Kasumi-1 (cell line): ENCODE measurements at places on chromosomes 7 and 10.

DNA sequence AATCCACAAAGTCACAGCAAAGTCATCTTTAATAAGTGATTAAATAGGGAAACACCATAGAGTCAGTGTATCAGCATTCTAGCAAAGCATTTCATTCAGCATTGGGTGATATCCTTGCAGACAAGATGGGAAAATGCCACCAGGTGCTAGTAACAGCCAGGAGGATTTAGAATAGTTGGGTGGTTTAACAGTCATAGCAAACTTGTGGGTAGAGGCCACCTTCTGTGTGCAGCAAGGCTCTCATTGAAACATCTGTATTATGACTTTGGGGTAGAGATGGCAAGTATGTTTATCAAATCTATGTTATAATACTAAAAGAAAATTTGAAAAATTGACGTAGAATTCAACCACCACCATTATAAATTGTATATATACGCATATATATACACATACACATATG, 26.4 kb upstream of the ADO start:
- DNase-seq, result no peak

- DNase-seq, result no peak
Observed at GRCh38 chr10:72310241-72310633, 36.5 kb downstream of the DDIT4 start.

- DNase-seq, result no peak
Observed at GRCh38 chr10:21061982-21062381, 164.9 kb upstream of the NEBL start.

GRCh38 chr10:70828923-70829322, 13.2 kb downstream of the SGPL1 start:
- no peak for DNase-seq

DNA sequence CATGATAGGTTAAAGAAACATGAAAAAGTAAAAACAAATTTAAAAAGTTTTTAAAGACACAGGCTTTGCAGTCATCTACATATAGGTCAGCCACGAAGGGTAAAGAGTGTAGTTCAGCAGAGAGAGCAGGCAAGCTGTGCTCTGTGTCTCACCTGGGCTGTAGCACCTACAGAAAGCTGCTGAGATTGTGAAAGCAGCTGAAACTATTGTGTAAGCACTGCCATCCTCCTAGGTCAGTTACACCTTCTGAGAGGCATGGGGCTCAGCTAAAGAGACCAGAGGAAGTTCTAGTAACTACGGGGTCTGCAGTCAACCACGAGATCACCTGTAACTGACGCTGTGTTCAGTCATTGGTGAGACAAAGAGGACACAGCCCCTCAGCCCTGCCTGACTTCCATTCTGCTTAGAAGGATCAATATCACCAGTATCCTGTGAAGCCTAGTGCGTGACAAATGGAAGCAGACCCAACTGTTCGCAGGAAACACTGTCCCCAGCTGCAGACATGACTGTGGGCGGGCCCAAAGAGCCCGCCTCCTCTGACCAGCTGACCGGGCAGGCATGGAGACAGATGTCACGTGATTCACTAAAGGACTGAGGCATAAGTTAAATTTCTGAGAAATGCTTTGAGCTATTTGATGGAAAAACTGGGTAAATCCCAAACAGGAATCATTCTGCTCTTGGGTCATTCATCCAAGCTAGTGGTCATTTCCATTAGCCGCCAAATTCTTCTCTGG, 87.9 kb downstream of the EBF3 start:
- DNase-seq, result no peak

GRCh38 chr7:57579454-57579853, 129.5 kb downstream of the ZNF716 start:
- no peak for DNase-seq

DNA sequence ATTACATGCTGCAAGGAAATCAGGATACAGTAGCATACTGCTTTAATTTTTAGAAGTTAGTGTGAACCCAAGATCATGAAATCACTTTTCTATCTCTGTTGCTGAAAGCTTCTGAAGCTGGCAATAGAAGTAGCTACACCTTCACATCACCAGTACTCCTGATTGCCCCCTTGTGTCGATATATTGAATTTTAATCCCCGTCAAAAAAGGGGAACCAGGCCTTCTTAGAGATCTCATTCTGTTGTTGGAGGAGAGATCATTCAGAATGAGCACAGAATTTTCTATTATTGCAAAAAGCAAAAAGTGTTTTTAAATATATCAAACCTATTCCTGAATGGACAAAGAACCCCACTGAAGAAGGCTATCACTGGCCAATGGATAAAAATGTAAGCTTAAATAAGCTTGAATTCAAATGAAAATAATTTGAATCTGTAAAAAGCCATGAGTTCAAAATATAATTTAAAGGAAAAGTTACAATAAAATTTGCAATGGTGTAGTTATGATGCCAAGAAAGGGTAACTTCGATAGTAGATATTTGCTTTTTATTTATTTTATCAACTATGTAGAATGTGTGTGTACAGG, 39.7 kb upstream of the TEX47 start:
- peak; percentile 89 for DNase-seq

- no peak for DNase-seq
Observed at GRCh38 chr7:15755061-15755460, 68.6 kb upstream of the MEOX2 start.

DNA sequence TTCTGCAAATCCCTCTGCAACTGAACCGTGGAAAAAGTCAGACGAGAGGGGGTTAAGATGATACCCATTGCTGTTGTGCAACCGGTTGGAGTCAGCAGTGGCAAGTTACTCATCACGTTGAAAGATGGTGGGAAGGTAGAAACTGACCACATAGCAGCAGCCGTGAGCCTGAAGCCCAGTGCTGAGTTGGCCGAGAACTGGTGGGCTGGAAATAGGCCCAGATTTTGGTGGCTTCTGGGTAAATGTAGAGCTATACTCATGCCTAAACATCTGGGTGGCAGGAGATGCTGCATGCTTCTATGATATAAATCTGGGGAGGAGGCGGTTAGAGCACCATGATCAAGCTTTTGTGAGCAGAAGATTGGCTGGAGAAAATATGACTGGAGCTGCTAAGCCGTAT, 78.6 kb downstream of the ARL5B start:
- DNase-seq, result no peak

DNA sequence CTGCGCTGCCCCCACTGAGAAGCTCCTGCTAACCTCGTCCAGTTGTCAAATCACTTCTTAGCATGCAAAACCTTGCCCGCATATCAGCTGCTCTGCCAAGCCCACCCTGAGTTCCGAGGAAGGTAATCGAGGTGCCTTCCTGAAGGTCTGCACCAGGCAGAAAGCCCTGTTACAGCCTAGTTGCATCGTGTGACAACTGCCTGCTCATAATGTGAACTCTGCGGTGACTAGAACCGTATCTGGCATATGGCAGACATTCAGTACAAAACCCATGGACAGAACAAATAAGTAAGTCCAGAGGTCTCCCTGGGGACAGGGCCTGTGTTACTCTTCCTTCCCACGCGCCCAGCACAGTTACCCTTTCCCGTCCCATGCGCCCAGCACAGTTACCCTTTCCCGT, 394.3 kb downstream of the DNAJB6 start:
- DNase-seq, result no peak

- DNase-seq, result no peak
Observed at GRCh38 chr7:47726047-47726726, 144.3 kb upstream of the TNS3 start.

- DNase-seq, result no peak
Observed at GRCh38 chr7:155172141-155172540, 102.0 kb downstream of the HTR5A start.

DNA sequence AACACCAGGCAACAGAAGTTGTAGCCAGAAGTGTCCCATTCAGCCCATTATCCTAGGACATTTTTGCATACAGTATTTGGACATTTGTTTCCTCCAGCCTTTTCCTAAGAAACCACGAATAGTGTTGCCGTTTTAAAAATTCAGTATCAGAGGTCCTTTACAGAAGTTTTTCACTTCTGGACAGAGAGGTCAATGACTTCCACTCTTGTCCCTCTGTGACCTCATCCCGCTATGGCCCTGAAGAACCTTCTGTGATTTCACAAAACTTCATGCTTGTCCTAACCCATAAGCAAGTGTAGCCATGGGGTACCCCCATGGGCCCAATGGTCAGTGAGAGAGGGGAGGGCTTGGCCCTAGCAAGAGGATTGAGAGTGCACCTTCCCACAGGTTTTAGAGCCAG, 364.8 kb downstream of the TNS3 start:
- no peak for DNase-seq

DNA sequence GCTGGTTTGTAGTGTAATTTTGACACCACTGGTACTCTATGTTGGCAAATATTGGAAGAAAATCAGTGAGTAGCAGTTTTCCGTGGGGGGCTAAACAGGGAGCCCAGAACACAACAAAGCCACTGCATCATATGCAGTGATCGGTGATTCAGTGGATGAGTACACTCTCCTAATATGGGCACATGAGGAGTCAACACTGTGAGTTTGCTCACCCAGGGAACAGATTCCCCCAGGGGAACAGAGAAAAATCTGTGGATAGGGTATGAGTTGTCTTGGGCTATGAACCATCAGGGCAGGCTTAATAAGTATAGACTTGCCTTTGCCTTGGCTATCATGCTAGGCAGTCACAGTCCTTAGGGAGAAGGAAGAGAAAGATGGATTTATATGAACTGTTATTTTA, 227.7 kb upstream of the SEMA3E start:
- no peak for DNase-seq

DNA sequence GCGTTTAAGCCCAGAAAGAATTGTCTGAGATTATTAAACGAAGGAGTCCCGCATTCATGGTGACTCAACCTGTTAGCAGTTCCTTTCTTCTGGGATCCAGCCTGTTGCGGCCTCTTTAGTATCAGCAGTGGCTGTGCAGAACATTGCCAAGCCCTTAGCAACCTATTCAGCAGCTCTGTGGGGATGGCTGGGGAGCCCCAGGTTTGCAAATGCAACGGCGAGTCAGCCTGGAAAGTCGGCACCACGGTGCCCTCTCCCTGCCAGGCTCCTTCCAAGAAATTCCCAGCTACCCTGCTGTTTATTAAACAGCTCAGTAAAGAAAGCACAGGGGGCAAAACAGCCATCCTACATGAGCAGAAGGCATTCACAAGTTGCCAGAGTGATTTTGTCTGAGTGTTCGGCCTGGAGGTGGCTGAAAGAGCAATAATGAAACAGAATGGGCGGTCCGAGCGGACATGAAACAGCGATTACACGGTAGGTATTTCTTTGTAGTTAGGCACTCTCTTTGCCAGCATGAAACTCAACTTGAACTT, 198.3 kb downstream of the BAMBI start:
- DNase-seq, result no peak

DNA sequence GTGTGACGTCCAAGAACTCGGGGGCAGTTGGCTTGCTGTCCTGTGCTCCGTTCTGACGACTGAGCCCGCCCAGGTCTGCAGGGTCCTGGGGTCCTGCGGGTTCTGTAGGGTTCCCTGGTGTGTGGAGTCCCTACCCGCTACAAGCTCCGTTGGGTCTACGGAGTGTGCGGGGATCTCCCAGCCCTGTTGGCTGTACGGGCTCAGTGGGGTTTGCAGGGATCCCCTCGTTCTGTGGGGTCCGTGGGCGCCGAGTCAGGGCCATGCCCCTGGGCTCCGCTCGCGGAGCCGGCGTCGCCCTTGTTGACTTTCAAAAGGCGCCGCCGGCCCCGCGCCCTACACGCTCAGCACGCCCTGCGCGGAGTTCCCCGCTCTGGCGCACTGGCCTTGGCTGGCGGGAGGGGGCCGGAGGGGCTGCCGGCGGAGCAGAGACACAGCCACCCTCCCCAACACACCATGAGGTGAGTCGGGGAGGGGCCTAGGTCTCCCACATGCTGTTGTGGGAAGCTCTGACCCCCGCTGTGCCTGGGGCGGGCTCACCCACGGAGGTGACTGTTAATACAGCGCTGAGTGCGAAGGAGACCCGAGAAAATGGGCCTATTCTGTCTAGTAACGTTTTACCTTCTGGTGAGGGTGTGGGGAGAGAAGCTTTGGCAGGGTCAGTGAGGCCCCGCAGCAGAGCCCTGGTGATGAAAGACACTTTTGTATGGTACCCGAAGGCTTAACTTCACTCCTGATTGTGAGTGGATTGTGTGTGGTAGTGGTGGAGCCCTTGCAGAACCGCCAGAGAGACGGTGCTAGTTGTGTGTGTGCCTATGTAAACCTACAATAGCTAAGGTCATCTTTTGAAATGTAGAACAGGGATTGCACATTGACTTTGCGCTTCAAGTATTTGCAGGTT, 8.1 kb downstream of the TASOR2 start:
- peak; percentile 76 for DNase-seq

GRCh38 chr10:15859509-15859905, 800 bp downstream of the MINDY3 start:
- DNase-seq, result no peak

DNA sequence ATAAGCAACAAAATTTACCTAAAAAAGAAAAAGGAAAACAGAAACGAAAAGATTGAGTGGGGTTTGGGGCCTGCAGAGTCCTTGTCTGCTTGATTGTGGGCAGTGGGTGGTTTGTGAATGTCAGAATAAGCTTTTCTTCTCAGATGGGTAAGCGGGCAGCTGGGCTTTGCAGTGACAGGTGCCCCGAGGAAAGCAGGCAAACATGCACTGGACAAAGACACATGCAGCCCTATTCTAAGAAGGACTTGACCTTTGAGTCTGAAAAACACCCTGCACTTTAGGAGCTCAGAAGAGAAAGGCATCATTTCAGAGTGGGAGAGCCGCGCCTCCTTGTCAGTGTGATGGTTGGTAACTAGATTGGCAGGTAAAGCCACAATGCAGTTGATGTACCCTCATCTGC, 562.7 kb downstream of the PTPRN2 start:
- no peak for DNase-seq

DNA sequence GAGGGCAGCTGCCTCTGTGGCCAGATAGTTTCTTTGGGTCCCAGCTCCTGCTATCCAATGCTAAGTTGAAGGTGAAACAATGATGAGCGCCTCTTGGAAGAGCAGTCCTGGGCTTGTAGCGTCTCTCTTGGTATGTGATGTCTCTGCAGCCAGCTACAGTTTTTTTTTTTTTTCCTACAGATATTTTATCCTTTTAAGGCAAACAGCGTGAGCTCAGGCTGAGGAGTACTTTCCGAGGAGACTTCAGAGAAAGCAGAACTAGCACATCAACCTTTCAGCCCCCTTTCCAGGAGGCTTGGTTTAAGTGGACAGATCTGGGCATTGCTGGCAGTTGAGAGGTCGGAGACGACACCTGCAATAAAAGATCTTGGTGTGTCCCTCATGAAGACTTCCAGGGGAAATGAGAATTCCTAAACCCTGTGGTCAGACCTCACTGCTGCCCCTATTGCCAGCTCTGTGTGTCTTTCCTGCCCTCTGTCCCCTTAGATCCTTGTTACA, 9.1 kb downstream of the PRKG1 start:
- no peak for DNase-seq

DNA sequence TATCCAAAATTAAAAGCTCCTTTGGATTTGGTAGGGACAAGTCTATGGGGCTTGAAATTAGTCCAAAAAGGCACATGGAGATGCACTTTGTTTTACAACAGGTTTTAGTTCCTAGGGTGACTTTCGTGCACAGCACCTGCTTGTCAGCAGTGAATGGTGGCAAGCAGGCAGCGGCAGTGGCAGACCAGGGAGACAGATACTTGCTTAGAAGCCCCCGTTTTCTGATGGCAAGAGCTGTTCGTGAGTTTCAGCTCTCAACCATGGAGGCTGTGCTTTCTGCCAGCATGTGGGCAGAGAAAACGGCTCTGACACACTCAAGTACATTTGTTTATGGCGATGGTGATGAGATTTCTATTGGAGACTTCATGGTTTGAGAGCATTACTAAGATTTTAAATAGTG, 61.7 kb upstream of the SHH start:
- DNase-seq, result no peak
